ENCODE measurements at places on chromosomes 3 and 15.
A peak's percentile ranks its signal among the peaks of the same experiment; 100 is the strongest.

DNA sequence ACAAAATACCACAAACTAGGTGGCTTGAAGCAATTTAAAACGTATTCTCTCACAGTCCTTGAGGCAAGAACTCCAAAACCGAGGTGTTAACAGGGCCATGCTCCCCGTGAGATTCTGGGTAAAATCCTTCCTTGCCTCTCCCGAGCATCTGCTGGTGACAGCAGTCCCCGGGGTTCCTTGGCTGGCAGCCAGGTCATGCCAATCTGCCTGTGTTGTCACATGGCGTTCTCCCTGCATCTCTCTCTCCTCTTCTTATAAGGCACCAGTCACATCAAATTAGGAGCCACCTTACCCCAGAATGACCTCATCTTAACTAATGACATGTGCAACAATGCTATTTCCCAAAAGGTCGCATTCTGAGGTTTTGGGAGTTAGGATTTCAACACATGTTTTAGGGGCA is 26.3 kb upstream of the LRRN1 start:
- DNase-seq, result peak; percentile 43

- DNase-seq, result no peak
Observed at GRCh38 chr3:15043408-15044171, 21.5 kb downstream of the MRPS25 start.

DNA sequence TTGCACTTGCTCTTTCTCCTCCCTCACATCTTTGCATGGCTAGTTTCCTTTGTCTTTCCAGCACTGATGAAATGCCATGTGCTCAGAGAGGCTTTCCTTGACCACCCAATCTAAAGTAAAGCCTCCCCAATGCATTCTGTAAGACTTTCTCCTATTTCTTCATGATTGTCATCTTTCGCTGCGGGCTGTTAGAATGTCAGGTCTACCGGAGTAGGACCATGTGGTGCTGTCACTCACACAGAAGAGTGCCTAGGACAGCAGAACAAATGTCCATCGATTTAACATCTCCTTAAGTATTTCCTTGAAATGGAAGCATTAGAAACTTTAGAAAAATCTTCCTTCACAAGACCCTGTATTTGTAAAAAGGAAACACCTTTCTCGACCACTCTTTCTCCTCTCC is 99.9 kb upstream of the TMC3 start:
- no peak for DNase-seq

DNA sequence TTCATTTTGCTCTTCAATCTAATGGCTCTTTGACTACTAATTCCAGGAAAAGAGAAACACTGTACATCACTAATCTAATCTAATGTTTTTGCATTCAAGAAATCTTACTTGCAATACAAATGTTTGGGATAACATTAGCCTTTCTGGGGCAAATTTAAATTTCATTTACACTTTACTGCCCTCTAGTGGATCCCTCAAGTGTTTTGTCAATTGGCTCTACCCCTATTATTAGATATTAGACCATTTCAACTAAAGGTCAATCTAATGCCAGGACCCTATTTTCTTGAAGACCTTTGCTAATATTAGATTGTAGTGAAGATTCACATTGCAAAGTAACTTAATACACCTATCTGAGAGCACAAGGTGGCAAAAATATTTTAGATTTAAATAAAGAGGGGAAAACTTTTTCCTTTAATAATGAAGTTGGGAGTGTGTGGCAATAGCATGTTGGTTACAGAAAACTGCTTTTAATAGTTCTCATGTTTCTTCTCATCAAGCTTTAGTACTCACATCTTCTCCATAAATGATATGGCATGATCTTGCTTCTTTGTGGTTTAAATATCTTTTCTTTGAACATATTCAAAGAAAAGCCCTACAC is 5.0 kb downstream of the C2CD4A start:
- no peak for DNase-seq

DNA sequence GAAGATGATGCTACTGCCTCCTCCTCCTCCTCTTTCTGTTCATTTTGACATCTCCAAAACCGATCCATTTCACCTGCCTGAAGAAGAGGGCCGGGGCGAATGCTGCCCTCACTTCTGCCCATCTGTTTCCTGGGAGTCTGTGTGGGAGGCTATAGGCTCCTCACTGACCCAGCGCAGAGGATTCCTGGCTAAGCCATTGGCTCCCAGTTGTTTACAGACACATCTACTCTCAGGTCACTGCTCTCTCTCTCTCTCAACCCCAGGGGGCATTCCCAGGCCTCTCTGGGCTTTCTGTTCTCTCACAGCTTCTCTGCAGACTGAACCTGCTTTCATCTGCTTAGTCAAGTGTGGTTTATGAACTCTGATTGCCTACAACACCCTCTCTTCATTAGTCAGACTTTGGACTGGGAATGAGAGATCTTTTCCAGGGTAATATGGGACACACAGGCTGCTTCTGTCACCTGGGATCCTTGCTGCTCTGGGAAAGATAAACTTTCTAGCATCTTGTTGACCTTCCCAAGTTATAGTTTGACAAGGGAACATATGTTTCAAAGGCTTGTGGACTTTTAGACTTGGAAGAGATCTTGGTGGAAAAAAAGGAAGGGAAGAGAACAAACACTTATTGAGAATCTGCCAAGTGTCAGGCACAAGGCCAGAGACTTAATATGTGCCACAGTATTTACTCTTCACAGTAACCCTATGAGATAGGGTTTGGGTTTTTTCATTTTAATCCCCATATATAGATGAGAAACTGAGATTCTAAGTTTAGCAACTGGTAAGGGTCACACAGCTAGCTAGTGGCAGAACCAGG is 30.2 kb upstream of the USP3 start:
- DNase-seq, result peak; percentile 18

- DNase-seq, result no peak
Observed at GRCh38 chr15:63030101-63030551, 12.4 kb upstream of the TPM1 start.

DNA sequence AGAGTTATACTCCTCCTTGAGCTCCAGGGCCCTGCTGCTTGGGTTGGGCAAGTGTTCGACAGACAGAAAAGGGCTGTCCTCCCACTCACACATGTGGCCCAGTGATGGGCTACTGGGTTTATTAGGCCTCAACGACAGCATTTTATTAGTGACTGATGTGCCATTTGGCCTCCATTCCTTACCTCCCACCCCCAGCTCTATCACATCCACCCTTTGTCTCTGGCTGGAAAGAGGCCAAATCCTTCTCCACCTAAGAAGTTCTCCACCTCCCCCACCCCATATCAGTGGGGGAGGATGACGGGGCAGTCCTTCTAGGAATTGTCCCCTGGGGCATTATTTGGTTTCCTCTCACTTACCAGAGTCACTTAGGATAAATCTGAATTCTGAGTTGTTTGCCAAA is 57.1 kb upstream of the WNT5A start:
- DNase-seq, result no peak

DNA sequence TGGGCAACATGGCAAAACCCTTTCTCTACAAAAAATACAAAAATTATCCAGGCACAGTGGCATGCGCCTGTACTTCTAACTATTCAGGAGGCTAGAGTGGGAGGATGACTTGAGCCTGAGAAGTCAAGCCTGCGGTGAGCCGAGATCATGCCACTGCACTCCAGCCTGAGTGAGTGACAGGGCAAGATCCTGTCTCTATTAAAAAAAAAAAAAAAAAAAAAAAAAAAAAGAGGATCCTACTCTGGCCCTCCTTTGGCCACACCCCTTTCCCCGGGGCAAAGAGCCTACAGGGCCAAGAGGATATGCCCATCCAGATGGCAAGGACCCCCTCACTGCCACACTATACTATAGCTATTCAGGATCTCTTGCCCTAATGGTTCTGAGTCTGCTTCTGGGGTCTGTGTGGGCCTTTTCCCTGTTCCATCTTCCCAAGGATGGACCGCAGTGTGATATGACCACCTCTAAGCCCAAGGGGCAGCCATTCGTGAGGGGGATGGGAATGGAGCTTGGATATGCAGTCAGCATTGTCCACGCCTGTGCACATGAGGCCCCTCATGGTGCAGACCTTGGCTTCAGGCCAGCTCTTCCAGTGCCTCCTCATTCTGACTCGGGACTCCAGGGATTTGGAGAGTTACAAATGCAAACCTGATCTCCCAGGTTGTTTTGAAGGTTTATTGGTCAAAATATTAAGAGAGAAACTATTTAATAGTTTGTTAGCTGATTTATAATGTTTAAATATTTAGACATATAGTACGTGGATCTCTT is 7.3 kb downstream of the TYRO3 start:
- no peak for DNase-seq

GRCh38 chr3:22887664-22888291 is 315.3 kb upstream of the UBE2E2 start:
- DNase-seq, result no peak

DNA sequence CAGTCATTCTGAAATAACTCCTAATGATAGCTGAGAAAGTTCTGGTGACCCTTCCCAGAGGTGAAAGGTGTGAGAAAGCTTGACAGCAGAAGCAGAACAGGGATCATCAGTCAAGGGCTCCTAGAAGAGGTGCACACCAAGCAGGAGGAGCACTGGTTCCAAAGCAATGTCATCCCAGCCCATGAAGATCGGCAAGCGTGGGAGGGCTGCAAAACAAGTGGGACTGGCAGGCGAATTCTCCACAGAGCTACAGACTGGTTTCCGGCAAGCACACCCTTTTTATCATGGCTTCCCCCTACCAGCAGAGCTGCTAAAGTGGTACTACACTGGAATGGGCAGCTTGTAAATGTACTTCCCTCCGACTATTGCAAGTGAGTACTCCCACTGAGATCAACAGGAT is 62.3 kb upstream of the MYO5C start:
- no peak for DNase-seq

GRCh38 chr3:100525753-100526612 is 33.6 kb downstream of the TMEM45A start:
- DNase-seq, result no peak

GRCh38 chr3:21779909-21780308 is 28.9 kb upstream of the ZNF385D start:
- DNase-seq, result no peak

- DNase-seq, result no peak
Observed at GRCh38 chr3:10845839-10846656, 30.0 kb downstream of the SLC6A11 start.

- no peak for DNase-seq
Observed at GRCh38 chr3:177196456-177197040, 734 bp downstream of the TBL1XR1 start.

- DNase-seq, result no peak
Observed at GRCh38 chr3:148599481-148599880, 98.2 kb upstream of the AGTR1 start.

DNA sequence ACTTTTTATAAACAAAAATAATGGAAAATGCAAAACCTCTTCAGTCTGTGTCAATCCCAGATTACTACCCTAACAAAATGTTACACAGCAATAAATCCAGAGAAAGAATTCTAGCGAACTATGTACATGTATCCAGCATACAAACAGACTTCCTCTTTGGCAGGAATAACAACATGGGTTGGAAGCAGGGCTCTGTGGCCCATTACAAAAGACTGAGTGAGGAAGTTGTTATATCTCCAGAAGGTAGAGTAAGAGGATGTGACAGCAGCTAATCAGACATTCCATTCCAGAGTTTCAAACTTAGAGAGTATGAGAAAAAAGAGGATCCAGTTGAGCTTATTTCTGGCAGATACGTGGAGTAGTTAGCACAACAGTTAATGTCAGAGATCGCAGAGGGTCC is 294.0 kb upstream of the PLSCR5 start:
- DNase-seq, result no peak

GRCh38 chr3:171956705-171957104 is 82.7 kb upstream of the FNDC3B start:
- no peak for DNase-seq

DNA sequence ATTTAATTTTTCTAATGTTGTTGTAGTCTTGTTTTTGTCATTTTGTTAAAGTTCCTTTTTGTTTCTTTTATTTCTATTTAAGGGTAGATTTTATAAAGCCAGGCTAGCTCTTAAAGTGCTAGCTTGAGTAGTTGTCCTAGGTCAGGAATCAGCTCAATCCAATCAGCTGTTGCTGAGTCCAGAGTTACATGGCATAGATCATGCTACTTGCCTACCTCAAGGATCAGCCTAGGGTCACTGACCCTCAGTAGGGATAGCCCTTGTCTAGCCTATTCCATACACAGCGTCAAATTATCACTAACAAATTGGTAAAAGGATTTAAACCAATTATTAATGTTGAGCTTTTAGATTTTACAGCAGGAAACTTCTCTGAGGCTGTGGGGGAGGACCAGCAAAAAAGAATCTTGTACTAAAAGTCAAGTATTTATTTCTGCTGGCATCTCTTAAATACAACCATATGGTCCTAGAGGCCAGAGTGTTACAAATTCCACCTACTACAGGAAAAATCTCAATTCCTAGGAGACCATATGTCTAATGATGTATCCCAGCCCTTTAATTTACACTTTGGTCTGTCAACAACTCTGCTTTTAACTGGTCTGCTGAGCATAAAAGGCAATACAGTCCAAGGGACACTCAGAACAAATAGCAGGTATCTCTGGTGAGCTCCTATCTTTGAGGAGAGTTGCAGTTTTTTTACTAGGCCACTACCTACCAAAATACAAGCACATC is 138.3 kb upstream of the PTPRG start:
- DNase-seq, result no peak

DNA sequence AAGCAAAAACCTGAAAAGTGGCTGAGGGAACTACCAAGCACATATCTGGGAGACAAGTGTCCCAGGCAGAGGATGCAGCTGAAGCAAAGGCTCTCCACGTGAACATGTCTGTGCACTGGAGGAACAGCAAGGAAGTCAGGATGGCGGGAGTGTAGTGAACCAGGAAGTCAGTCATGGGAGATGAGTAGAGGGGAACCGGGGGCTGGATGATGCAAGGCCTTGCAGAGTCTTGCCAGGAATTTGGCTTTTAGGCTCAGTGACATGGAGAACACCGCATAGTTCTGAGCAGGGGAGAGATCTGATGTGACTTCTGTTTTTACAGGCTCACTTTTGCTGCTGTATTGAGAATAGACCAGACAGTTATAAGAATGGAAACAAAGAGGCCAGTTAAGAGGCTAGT is 19.0 kb downstream of the C2CD4A start:
- DNase-seq, result no peak

GRCh38 chr3:190058521-190059241 is 62.0 kb downstream of the P3H2 start:
- DNase-seq, result no peak

DNA sequence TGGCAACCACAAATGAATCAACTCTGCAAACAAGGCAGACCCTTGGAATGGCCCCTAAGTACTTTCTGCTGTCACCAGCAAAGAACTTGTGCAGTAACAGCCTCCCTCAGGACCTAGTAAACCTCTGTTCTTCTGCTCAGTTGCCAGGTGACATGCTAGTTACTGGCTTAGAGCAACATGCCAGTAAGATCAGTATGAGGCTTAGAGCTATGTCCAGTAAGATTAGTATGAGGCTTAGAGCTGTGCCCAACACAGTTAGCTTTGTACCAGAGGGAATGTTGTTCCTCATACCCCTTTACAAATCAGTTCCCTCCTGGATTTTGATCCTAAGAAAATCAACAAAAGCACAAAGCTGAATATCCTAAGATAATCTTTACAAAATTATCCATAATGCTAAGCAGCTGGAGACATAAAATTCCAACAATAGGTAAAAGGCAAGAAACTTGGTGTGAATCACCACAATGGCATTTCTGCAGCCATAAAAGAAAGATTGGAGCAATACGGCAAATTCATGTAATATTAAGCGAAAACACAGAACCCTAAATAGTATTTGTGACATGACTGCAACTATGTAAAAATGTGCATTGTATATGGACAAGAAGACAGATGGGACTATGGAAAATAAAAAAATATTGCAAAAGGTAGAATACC is 107.3 kb upstream of the LPP start:
- no peak for DNase-seq

Data from SHP77 (cell line).